ENCODE measurements at places on chromosomes 4 and X.
A peak's percentile ranks its signal among the peaks of the same experiment; 100 is the strongest.

DNA sequence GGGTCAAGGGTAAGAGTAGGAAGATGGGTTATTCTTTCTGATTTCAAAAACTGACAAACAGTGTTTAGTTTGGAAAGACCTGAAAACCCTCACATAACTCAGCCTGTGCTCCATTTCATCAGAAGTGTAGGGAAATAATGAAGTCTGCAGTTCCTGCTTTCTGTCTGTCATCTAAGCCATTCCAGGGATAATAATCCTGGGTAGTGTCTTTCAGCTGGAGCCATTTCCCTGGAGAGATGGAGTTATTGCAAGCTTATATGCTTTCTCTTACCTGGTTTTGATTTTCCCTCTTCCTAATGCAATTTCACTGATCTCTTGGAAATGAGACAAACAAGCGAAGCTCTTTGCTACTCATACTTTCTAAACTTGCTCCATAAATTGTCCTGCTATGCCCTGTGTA lies 824.8 kb upstream of the LCORL start:
- no peak for DNase-seq

DNA sequence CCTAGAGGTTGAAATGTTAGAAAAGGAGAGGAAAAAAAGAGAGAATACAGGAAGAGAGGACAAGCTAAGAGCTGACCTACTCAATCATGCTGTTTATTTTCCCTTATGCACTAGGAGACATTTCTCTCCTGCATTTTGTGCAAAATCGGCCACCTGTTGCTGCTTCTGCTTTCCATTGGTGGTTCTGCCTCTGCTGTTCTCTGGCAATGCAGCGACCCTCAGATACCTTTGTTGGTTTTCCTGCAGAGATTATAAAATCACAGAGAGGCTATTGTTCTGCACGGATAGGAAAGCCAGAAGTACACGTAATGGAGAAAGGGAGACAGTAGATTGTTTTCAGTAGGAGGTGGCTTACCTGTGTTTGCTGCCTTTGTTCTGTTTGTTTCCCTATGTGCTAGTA lies 108.9 kb downstream of the UNC5C start:
- DNase-seq, result no peak

- no peak for DNase-seq
Observed at GRCh38 chr4:97507587-97508245, 635.6 kb downstream of the STPG2 start.

- no peak for DNase-seq
Observed at GRCh38 chr4:24771241-24771640, 24.1 kb upstream of the SOD3 start.

GRCh38 chrX:68694435-68695205 lies 47.2 kb downstream of the STARD8 start:
- DNase-seq, result no peak

- DNase-seq, result no peak
Observed at GRCh38 chr4:8836664-8837171, 34.9 kb downstream of the HMX1 start.

DNA sequence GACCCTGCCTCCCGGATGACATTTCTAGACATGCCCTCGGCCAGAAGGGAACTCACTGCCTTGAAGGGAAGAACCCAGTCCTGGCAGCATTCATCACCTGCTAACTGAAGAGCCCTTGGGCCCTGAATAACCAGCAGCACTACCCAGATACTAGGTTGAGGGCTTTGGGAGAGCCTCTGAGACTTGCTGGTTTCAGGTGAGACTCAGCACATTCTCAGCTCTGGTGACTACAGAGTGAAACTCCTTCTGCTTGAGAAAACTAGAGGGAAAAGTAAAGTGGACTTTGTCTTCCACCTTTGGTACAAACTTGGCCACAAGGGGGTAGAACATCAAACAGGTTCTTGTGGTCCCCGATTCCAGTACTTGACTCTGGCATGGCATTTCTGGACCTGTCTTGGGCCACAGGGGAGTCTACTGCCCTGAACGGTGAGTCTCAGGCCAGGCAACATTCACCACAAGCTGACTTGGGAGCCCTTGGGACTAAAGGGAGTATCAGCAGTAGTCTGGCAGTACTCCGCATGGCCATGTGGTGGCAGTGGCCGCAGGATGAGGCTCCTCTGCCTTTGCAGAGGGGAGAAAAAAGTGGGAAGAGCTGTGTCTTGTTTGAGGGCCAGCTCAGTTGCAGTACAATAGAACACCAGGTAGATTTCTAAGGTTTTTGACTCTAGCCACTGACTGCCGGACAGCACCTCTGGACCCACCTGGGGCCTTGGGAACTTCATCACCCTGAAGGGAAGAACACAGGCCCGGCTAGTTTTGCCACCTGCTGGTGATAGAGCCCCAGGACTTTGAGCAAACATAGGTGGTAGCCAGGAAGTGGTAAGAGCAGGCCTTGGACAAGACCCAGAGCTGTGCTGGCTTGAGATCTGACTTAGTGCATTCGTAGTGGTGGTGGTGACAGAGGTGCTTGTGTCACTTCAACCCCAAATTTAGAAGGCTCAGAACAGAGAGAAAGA lies 414.8 kb downstream of the OPHN1 start:
- DNase-seq, result no peak

GRCh38 chrX:68735266-68735665 lies 87.8 kb downstream of the STARD8 start:
- no peak for DNase-seq

DNA sequence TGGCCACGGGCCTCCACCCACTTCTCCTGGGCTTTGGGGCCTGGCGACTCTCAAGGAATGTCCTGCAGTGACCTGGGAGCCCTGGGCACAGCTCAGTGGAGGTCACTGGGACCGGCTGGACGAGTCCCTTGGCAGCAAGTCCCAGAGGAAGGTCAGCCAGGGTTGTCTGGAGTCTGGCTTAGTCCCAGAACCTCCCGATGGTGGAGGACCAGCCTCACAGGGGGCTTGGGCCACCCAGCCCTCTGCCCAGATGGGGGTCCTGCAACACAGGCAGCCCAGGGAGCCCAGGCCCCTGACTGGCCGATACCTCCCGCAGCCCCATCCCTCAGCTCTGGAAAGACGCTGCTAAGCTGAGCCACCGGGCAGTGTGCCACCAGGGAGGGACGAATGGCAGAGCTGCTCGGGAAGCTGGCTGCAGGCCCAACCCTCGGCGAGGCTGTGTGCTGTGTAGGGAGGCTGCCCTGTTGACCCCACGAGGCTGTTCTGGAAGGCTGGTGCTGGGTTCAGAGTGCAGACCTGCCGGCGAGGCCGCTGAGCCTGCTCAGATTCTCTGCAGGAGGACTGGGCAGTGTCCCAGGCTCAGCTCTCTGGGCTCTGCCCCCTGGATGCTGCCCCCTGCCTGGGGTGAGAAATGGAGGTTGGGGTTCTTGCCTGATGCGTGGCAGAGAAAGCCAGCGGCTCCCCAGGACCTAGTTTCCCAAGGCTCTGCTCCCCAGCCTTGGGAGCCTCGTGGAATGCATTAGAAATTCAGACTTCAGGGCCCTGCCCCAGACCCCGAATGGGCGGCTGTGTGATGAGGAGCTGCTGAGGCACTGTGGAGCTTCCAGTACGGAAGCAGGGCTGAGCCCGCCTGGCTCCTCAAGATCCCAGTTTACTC lies 61.7 kb downstream of the ADRA2C start:
- peak; percentile 3 for DNase-seq

DNA sequence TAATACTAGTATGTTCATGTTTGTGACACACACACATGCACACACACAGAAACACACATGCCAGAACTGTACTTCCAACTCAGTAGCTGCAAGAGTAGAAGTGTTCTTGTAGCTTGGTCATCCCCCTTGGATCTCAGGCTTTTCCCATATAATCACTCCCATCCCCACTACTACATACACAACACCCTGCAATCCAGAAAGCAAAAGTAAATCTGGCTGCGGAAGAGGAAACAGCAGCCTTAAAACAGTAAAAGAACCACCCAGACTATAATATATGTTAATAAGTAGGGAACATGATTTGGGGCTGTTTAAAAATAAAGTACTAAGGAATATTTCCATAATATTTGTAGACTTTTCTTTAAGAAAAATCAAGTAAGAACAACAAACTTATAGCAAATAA lies 103.2 kb downstream of the AMMECR1 start:
- no peak for DNase-seq

DNA sequence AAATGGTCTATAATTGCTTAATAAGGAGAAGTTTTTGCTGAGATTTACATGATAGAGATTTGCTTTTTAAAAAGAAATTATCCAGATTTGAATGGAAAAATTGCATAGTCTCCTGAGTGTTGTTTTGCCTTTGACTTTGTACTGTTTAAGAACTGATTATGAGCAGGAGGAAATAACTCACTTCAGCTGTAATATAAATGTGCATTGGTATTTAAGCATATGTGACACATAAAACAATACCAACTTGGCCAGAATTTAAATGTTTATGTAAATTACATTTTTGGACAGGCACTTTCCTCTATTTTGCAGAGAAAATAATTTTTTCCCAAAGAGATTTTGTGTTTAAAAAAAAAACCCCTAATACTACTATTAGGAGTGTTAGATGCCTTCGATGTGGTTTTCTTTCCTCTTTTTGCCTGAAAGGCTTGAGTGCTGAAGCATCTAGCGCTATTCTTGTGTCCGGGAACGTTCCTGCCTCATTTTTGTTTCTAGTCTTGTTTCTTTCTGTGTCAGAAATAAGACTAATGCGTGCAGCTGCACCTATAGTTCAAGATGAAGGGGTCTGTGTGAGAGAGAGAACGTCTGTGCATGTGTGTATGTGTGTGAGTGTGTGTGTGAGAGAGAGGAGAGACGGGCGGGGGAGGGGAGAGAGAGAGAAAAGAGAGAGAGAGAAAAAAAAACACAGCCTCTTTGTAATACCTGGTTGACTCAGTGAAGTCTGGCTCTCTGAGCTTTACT lies 60.8 kb downstream of the TBL1X start:
- no peak for DNase-seq

Measured in cerebellar nuclear complex (tissue), 1 donor.